ENCODE measurements at places on chromosomes 7 and 10.
A peak's percentile ranks its signal among the peaks of the same experiment; 100 is the strongest.

- no peak for DNase-seq
Measured at GRCh38 chr10:65701168-65701776, 1224.6 kb upstream of the LRRTM3 start.

- no peak for DNase-seq
Measured at GRCh38 chr10:70784471-70784870, 706 bp downstream of the TBATA start.

GRCh38 chr10:10702211-10702610 is 315.5 kb upstream of the CELF2 start:
- DNase-seq = peak; percentile 18

- DNase-seq = no peak
Measured at GRCh38 chr10:13741438-13741837, 154.7 kb downstream of the PRPF18 start.

- DNase-seq = no peak
Measured at GRCh38 chr7:12066004-12066403, 145.1 kb upstream of the TMEM106B start.

DNA sequence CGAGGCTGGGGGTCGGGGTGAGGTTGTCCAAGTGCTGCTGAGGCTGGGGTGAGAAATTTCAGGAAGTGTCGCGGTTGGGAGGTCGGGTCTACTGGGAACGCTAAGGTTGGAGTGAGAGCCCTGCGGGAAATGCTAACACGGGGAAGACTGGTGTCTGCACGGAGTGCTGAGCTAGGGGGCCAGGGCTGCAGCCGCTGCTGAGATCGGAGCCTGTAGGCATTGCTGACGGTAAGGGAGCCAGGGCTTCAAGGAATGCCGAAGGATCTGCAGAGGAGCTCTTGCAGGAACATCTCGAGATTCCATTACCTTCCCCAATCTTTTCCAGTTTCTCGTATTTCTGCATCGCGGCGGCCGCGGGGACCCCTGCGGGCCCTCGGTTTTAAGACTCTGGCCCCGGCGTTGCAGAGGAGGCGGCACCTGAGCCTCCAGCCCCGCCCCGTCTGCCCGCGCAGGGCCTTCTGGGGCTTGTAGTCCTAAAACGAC is at the start of gene CDK5:
CDK5 (minus strand) TSS at position 392 of the 483 bp plus-strand sequence; CDS start at position 343, 49 bp downstream.
- DNase-seq = no peak

DNA sequence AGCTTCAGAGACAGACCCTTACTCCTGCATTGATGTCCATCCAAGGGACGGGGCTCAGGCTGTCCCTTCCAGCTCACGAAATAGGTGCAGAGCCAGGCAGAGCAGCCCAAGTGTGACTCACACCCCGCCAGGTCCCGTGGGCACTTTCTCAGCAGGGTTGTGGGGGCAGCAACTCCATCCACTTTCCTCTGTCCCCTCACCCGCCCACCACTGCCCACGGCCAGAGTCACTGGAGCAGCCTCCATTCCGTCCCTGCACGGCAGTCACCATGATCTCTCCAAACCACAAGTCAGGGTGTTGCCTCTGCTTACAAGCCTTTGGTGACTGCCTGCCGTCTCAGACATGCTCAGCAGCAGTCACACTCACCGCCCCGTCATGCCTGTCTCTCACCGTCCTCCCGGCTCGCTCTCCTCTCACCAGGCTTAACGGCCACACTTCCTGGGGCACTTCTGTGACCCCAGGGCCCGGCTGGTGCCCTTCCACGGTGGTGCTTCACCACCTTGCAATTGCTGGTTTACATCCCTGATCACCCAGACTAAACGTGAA is 39.3 kb downstream of the CALML3 start:
- no peak for DNase-seq

GRCh38 chr10:77333610-77334340 is 303.8 kb downstream of the KCNMA1 start:
- no peak for DNase-seq

DNA sequence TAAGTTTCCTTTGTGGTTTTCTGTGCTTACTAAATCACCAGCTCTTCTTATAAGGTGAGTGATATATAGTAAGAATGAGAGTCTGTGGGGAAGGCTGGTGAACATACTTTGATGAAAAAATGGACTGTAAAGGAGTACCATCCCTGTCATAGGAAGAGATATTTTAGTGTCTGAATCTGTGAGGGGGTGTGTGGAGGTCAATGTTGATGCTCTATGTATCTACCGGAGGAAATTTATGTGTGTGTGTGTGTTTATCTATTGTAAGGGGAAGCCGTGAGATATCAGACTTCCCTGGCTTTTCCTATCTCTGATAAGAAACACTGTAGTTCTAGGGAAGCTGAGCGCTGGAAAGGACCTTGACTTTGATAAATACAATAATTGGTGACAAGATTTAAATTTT is 179.0 kb downstream of the PCDH15 start:
- DNase-seq = no peak

DNA sequence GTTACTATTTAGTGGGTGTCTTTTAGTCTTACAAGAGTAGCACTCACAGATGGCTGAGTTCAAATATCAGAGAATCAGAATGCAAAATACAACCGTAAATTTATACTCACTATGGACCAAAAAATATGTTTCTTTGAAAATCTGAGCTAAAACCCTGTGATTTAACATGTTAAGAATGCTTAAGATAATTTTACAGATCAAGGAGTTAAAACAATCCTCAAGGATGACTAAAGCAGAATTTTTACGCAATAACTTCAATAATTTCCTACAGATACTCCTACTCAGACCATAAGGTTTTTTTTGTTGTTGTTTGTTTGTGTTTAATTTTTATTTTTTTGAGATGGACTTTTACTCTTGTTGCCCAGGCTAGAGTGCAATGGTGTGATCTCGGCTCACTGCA is 47.9 kb upstream of the CCDC6 start:
- no peak for DNase-seq

DNA sequence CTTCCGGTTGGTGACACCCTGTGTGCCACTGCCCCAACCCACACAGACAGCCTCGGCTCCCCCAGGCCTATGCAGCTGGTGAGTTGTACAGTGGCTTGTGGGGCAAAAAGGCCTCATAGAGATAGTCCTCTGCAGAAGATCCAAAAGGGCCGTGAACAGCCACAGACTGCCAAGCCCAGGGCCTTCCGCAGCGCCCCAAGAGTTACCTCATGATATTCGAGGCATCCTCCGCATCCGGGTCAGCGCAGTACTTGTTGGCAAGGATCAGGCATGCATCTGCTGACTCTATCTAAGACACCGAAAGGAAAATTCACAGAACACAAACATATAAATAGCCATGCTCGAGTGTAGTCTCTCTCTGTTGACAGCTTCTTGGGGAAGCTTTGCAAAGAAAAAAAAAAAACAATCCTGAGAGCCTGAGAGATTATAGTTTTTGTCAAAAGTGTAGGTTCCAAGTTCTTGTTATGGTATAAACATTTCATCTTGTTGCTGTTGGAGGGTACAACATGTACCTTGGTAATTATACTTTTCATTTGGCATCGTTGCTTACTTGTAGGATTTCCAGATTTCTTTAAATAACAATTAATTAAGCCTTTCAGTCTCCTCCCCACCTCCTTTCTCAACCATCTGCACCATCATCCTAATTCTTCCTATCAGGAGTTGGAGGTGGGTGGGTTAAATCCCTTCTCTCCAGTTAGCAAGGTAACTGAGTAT is 553.0 kb downstream of the KCNMA1 start:
- DNase-seq = no peak

DNA sequence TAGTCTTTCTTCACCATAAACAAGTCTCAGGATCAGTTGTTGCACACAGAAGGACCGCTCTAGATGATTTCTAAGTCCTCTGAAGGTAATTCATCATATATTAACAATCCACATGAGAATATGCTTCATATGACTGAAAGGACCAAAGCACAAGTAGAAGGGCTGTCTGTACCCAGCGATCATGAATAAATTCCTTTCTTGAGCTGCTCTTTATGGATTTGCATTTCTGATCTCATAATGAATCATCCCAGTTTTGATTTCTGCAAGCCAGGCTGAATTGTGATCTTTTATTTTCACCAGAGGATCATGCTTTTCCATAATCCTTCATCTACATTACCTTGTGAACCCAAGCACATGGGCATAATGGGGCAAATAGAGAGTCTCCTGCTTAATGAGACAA is 675.6 kb downstream of the MAGI2 start:
- DNase-seq = no peak

DNA sequence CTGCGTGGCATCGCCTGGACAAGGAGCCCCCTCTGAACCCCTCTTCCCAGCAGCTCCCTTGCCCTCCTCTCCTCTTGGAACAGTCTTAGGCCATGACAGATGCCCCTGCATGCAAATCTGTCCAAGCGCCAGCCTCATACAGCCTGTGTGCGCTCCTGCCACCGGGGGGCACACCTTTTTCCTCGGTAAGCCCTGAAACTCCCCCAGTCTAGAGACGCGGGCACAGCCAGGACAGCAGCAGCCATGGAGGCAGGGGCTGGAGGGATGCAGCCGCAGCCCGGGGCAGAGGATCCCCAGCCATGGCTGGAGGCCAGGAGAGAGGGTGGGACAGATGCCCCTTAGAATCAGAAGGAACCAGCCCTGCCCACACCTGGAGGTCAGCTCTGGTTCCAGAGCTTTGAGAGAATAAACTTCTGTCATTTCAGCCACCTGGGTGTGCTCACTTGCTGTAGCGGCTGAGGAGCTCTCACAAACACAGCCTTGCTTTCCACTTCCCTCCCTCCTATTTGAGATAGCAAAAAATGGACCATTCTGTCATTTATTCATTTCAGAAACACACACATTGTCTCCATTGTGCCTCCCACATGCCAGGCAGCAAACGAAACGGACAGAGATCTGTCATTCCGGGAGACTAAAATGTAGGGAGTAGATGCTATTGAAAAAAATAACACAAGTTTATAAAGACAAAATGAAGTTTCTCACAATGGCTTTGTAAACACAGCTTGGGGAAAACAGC is 241.5 kb downstream of the WDR37 start:
- DNase-seq = no peak

GRCh38 chr10:123109466-123109865 is 26.3 kb upstream of the HMX3 start:
- DNase-seq = no peak

GRCh38 chr10:3711918-3712317 is 73.1 kb downstream of the KLF6 start:
- no peak for DNase-seq

DNA sequence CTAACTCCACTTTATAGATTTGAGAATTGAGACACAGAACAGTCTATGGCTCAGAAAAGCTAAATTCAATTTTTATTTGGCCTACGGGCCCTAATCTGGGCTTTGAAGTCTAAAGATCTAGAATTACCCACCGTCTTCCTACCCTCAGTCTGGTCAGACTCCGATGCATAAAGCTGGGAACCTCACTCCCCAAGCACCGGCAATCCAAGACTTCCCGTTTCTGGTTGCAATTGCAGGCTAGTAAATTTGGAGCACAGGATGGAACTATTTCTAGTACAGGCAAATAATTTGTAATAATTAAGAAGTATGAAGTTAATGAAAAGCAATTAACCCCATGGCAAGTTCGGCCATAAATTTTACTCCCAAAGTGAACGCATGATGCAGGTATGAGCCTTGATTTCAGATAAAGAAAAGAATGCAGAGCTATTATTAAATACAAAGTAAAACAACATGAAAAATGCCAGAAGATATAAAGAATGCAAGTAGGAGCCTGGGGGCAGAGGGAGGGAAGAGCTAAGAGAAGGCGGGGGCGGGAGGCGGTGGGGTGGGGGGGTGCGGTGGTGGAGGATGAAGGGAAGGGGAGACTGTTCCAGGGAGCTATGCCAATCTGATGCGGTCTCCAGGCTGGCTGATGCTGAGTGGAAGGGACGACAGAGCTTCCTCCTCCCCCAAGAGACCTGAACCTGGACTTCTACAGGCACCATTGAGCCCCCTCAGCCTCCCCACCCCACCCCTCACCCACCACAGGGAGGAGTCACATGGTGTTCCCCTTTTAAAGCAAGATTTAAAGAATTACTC is 45.1 kb downstream of the BPGM start:
- DNase-seq = no peak

DNA sequence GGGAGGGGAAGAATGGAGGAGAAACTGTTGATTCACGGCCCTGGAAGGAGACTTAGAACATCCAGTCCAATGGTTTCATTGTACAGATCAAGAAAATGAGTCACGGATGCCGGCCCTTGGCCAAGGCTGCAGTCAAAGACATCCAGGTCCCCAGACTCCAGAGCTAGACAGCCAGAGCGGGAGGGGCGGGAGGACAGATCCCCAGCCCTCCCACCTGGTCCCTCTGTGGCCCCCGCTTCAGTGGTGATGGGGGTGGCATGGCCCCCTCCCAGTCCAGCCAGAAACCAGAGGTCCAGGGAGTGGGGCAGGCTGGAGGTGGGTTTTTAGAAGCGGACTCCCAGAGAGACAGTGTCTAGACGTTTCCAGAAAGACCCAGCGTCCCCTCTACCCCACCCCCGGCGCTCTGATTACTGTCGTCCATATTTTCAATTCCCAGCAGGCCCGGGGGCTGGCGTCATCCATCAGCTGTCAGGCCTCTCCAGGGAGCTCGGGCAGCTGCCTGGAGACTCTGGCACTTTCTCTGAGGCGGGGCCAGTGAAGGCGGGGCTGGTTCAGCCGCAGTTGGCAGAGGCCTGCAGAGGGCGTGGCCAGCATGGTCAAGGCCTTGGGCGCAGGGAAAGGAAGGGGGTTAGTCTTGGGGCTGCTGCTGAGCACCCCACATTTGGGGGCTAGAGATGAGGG is 8.0 kb upstream of the HSPB1 start:
- DNase-seq = peak; percentile 91

DNA sequence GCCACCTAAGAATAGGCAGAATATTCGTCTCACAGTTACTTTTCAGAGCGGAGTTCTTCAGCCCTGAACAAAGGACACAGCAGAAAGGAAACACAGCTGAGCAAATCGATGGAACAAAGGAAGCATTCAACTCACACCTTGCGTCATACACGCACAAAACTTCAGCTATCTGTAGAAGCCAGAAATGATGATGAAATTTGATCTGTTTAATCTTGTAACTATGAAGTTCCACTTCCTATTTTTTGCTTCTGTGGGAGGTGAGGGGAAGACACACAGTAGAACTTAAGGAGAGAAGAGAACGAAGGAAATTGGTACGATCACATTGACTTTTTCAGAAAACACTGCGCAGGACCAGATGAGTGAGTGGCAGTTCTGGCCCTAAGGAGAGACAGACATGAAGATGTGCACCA is 26.2 kb downstream of the FAM171A1 start:
- DNase-seq = no peak

DNA sequence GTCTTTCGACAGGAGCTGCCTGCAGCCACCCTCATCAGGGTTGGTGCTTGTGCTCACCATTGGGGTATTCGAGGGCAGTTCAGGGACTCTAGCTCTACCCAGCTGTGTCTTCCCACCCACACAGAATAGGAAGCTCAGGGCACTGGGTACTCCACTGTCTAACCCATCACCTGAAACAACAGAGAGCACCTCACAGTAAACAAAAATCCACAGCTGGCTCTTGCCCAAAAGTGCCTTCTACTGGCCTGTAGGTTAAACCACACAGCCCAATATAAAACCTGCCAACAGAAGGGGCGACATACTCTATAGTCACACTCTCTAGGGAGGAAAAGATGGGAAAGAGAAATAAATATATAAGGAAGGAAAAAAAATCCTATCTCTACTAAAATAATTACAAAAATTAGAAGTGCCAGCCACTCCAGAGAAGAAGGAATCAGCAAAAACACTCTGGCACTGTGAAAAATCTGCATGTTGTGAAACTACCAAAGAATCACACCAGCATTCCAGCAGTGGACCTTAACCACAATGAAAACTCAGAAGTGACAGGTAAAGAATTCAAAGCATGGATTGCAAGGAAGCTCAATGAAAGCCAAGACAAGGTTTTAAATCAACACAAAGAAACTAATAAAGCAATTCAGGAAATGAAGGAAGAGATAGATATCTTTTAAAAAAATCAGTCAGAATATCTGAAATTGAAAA is 110.0 kb downstream of the HGF start:
- no peak for DNase-seq

Data from retina (tissue), 1 donor.